ENCODE measurements at places on chromosomes 2 and 18. TPM values are rescaled to one million over a fixed set of nuclear protein-coding genes. Genes with fewer than 3 reads are reported as not detected.

Gene LHCGR
- total RNA-seq, result not detected

Gene GCA
- 4.6 TPM for total RNA-seq

Gene POTEJ
- total RNA-seq, result not detected

Gene VWA3B
- total RNA-seq, result not detected

Gene TYMS
- 22.9 TPM for total RNA-seq

Gene ADCYAP1
- total RNA-seq, result not detected

Gene TEX44
- not detected for total RNA-seq

Gene GALNT14
- 5.3 TPM for total RNA-seq

Gene OST4
- total RNA-seq, result 636 TPM

Gene SERPINB7
- 0.07 TPM for total RNA-seq

Gene LYPD1
- 12.8 TPM for total RNA-seq

Gene IL18RAP
- total RNA-seq, result not detected

Gene CCL20
- not detected for total RNA-seq

Data from smooth muscle cell of the pulmonary artery (primary cell).